ENCODE measurements at places on chromosomes 6 and 20.

DNA sequence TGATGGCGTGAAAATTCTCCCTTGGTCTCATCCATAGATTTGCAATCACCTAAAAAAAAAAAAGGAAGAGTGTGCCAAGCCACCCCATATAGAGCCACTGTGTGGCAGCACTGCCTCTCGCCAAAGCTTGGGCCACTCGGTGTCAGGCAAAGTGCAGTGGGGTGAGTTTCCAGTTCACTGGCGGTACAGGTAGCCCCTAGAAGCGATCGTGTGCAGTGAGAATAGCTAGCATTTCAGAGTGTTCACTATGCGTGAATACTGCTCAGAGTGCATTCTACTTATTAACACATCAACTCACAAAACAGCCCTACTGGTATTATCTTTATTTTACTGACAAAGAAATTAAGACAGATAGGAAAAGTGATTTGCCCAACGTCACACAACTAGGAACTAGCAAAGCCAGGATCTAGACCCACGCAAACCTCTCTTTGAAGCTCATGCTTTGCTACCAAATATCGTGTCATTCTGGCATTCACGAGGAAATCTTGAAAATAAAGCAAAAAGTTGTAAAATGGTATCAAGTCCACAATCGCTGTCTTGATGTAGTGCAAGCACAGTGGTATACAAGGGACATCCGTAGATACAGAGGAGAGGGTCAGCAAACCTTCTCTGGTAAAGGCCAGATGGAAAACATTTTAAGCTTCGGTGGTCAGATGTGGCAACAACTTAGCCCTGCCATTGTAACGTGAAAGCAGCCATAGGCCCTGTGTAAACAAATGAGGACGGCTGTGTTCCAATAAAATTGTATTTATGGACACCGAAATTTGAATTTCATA, 10.4 kb upstream of the GCNT2 start:
- DNase-seq, result no peak

DNA sequence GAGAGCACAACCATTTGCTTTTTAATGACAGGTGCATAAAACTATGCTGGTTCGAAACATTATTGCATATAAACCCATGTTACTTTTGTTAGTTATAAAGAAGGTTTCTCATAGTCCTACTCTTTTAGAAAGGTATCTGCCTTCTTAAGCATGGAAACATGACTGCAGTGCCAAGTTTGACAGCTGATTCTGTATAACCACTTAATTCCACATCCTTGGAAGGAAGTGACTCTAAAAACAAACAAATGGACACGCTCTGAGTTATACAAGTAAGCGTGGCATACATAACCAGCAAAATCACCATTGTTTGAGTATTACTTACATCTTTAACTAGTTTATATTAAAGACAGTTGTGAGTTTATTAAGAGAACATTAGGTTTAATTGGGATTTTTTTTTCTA, 125.0 kb upstream of the HDGFL1 start:
- DNase-seq, result no peak

- no peak for DNase-seq
Measured at GRCh38 chr6:133380047-133380446, 138.9 kb downstream of the EYA4 start.

DNA sequence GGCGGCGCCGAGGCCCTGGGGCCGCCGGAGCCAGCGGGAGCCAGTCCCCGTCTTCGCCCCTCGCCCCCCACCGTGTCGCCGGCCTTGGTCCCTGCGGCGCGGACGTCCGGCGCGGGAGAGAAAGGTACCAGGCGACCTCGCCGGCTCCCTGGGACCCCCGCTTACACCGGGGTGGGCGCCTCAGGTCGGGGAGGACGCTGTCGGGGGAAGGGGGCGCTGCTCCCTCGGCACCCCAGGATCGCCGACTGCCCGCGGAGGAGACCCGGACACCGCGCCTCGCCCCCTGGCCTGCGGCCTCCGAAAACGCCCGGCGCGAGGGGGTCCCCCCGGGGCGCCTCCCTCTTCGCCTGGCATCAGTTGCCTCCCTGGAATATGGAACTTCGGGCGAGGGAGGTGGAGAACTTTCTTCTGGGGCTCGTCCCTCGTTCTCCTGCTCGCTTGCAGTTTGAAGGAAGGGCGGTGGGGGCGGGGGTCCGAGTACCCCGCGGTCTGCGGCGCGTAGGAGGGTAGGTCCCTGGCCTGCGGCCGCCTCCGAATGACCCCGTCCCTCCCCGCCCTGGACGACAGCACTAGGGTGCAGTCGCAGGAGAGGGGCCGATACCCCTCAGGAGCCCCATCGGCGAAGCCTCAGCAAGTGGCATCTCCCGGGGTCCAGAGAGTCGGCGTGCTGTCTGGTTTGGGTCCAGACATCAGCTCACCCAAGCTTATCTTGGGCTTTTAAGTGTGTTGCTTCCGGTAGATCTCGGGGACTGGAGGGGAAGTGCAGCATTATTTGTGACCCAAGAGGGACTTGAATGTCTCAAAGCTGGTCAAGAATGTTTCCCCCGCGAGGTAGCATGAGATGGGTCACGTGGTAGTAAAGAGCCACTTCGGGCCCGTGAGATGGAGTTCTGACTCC, 549 bp downstream of the ANKRD6 start:
- DNase-seq, result peak; percentile 39

- DNase-seq, result no peak
Measured at GRCh38 chr6:139693735-139694134, 319.3 kb upstream of the CITED2 start.

DNA sequence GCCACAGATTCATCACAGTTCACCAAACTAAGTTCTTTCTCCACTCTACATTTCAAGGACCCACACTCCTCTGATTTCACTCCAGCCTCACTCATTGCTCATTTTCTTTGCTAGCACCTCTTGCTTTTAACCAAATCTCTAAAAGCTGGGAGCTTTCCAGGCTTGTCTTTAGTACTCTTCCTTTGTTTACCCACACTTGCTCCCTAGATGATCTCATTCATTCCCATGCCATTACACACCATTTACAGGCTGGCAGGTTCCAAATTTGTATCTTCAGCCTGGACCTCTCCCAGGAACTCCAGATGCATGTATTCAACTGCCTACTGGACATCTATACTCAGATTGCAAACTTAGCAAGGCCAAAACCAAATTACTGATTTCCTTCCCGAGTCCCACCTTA, 5.3 kb upstream of the GUCA1B start:
- no peak for DNase-seq

GRCh38 chr6:36343109-36343680, 6.5 kb upstream of the BNIP5 start:
- no peak for DNase-seq

GRCh38 chr20:19498756-19499155, 259.3 kb upstream of the RIN2 start:
- no peak for DNase-seq

- no peak for DNase-seq
Measured at GRCh38 chr6:35757456-35758123, 18.8 kb upstream of the CLPSL2 start.

GRCh38 chr6:43934803-43935602, 165.0 kb downstream of the VEGFA start:
- DNase-seq, result no peak

GRCh38 chr6:125899726-125900182, 56.8 kb upstream of the HINT3 start:
- no peak for DNase-seq

DNA sequence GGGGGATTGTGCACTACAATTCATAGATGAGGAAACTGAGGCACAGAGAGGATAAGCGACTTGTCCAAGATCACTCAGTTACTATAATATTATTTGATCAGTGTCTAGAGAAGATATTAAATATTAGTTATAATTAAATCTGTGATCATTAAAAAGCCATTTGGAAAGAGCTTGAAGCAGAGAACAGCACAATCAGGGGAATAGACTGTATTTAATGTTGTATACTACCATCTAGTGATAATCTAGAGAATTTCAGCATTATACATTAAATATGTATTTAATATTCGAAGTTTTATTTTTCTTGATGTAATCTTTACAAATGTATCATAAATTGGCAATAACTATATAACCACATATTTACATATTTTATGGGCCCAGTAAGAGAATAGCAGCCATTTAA, 20.1 kb upstream of the MTCL3 start:
- DNase-seq, result no peak

GRCh38 chr6:111499269-111499793, 16.3 kb upstream of the REV3L start:
- DNase-seq, result no peak

DNA sequence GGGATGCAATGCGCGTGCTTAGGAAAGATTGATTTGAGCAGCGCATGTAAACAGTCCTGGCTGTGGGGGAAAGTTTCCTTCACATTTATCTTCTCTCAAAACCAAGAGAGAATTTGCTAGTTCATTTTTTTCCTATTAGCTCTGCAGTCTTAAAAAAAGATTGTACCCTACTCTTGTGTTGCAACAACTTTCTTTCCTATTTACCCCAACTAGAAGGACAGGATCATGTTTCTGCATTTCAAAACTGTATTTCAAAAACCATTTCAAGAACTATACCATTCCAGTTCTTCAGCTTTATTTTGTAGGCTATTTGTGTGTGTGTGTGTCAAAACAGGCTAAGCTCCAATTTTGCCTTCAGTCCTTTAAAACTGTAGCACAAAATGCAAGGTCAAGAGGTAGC, 473.1 kb downstream of the KIF16B start:
- DNase-seq, result no peak

GRCh38 chr20:45828589-45828988, 1.5 kb upstream of the TNNC2 start:
- DNase-seq, result no peak

- DNase-seq, result no peak
Measured at GRCh38 chr20:44104798-44105517, 82.0 kb downstream of the JPH2 start.

GRCh38 chr6:81307651-81308214, 444.7 kb downstream of the TENT5A start:
- DNase-seq, result no peak

GRCh38 chr6:156618600-156619205, 158.5 kb upstream of the ARID1B start:
- no peak for DNase-seq

GRCh38 chr6:4972438-4972837, 31.4 kb downstream of the RPP40 start:
- DNase-seq, result no peak

DNA sequence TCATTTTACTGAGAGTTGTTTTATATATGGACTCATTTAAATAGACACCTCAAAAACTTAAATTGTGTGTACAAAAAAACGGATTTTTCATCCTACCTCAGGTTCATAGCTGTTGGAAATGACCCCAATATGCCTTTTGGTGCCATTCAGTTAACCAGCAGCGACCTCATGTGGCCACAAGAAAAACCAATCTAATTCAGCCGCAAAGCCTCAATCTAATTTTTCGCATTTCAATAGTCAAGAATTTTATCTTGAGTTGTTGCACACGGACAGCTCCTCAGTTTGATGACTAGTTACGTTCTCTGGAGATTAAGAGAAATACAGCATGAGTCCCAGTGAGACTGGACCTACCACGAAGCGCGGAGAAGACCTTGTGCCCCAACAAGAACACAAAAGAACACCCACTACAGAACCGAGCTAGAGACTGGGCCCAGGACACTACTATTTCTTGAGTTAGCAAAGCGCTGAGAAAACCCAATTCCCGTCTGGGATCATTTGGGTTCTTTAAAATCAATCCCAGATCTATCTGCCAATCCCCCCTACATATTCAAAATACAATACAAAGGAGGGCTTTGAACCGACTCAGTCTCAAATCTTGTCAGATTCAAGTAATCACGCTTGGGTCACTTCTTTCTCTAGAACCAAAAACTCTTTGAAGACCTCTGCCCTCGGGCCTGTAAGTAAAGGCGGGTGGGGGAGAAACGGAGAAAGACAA, 1.1 kb downstream of the TCP11 start:
- peak; percentile 20 for DNase-seq

DNA sequence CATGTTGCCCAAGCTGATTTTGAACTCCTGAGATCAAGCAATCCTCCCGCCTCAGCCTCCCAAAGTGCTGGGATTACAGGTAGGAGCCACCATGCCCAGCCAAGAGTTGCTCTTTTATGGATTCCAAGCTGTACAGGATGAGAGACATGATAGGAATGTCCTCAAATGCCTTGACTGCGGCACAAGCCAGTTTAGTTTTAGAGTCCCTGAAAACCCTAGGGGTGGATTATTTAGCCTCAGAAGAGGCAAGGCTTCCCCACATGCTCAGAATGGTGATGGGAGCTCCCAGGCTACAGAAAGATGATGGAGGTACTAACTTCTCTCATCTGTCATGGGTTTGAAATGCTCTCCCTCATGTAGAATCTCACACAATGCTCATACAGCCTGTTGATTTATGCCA, 280.5 kb upstream of the PRND start:
- DNase-seq, result no peak

GRCh38 chr6:117512987-117513573, 30.6 kb downstream of the DCBLD1 start:
- no peak for DNase-seq

DNA sequence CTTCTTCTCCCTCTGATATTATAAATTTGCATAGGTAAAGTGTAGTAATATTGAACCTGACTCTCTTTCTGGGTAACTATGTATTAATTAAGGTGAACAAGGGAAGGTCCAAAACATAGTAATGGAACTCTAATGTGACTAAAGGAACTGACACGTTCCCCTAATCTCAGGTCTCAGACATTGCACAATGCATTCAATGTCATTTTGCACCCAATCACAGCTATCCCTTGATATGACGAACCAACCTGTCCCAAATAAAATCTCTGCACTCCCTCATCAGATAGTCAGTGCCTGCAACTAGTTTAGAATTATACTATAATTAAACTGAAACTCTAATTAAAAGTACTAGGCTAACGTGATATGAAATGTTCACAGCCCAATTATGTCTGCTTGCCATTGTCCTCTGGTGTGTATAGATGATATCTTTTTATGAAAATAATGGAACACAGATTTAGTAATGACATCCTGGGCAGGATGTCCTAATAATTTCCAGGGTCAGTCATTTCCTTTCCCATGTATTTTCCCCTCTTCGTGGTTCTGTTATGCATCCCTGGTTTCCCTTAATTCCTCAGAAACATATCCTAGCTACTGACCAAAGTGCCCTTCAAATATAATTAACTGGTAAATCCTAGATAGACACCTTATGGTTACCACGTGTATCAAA, 36.8 kb downstream of the PTPRK start:
- no peak for DNase-seq

GRCh38 chr20:62804627-62805154, at the start of gene OGFR:
TSS of gene OGFR (plus strand) at chr20:62804835. CDS start at chr20:62804860, 25 bp downstream.
- peak; percentile 72 for DNase-seq

DNA sequence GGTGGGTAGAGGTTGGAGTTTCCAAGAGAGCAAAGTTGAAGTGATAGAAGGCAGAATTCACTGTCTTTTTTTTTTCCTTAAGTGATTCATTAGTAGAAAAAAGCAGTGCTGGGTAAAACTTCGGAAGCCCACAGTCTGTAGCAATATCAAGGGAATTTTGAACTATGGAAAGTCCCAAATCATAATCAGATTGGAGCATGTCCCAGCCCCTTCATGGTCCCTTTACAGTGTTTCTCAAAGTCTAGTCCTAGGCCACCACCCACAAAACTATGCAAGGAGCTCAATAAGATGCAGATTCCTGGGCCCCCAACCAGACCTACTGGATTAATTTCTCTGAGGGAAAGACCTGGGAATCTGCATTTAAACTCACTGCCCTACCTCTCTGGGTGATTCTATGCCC, 22.6 kb downstream of the NEDD9 start:
- DNase-seq, result no peak

GRCh38 chr6:169912266-169913095, 161.1 kb downstream of the ERMARD start:
- no peak for DNase-seq
